Effector memory CD4-positive, alpha-beta T cell (primary cell): ENCODE measurements at places on chromosomes 13 and 19.
A peak's percentile ranks its signal among the peaks of the same experiment; 100 is the strongest.

DNA sequence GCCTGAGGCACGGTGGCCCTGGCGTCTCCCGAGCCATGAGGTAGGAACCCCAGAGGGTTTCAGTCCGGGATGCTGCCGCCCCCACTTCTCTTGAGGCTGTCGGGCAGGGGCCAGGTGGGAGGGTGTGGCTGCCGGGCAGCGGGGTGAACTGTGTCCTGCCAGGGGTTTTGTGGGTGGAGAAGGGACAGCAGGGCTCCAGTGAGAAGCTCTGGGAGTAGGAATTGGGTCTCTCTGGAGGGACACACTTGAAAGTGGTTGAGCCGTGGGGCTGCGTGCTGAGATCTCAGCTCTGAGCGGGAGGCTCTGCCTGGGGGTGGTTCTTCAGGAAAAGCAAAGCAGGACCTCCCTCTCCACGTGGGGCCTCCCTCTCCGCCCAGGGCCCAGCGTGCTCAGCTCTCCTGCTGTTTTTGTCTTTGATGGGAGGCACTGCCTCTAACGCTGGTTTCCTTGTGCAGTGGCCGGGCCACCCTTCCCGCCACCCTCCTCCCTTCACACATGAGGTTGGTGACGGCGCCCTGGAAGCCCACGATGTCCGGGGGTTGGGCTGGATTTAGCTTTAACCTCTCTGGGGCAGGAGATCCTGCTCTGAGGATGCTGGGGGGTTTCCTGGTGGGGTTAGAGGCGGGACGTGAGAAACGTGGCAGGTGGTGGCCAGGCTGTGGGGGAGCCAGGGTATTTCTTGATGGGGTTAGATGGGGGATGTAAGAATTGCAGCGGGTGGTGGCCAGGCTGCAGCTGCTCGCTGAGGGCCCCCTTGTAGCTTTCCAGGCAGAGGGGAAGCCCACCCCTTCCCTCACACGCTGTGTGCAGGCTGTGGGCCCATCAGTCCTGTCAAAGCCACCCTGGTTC is 15.3 kb upstream of the ZNF554 start:
- no peak for DNase-seq

GRCh38 chr13:24747248-24748060 is 16.5 kb upstream of the RNF17 start:
- DNase-seq, result no peak

GRCh38 chr19:38702278-38702677 is 42.0 kb downstream of the CAPN12 start:
- no peak for DNase-seq

GRCh38 chr13:37340901-37341670 is 235.6 kb upstream of the CSNK1A1L start:
- DNase-seq, result no peak

- no peak for DNase-seq
Observed at GRCh38 chr13:95924389-95924994, 128.7 kb downstream of the UGGT2 start.

- no peak for DNase-seq
Observed at GRCh38 chr13:21235174-21235573, 58.7 kb downstream of the MRPL57 start.

DNA sequence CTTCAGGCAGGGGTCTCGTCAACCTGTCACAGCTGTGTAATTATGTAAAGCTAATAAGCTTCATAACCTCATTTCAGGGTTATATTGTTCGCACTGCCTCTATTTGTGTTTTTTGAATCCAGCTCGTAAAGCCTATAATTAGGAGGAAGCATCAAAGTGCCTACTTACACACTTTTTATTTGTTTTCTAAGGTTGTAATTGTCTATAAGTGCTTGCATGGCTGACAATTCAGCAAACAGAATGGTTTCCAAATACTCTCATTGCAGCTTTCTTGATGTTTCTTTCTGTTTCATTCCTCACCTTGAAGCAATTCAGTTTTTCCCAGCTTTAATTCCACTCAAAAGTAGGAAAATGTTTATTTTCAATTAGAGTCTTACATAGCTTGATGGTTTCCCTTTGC is 336.3 kb downstream of the HS6ST3 start:
- no peak for DNase-seq

DNA sequence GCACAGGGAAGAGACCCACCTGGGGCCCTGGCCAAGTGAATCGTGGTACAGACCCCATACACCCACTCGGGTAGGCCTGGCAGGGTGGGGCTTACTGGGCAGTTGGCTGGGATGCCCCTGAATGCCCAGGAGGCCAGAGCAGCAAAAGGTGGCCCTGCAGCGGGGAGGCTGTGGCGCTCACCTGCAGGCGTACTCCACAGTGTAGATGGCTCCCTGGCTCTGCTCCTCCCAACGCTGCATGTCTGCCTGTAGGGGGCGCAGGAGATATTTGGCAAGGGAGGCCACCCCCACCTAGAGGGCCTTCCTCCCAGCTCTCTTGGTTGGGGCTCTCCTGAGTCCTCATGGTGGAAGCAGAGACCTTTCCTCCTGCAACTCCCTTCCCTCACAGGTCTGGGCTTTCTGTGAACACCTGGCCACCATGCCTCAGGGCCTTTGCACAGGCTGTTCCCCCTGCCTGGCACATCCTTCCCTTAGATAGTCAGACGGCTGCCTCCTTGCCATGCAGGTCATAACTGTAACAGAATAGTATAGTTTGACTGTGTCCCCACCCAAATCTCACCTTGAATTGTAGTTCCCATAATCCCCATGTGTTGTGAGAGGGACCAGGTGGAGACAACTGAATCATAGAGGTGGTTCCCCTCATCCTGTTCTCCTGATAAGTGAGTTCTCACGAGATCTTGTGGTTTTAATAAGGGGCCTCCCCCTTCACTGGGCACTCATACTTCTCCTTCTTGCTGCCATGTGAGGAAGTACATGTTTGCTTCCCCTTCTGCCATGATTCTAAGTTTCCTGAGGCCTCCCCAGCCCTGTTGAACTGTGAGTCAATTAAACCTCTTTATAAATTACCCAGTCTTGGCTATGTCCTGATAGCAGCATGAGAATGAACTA is 5.9 kb downstream of the BORCS8 start:
- DNase-seq, result peak; percentile 54

GRCh38 chr19:21680026-21680425 is 87.4 kb downstream of the ZNF100 start:
- DNase-seq, result no peak

- DNase-seq, result no peak
Observed at GRCh38 chr19:39098365-39099269, 14.4 kb downstream of the ACP7 start.

DNA sequence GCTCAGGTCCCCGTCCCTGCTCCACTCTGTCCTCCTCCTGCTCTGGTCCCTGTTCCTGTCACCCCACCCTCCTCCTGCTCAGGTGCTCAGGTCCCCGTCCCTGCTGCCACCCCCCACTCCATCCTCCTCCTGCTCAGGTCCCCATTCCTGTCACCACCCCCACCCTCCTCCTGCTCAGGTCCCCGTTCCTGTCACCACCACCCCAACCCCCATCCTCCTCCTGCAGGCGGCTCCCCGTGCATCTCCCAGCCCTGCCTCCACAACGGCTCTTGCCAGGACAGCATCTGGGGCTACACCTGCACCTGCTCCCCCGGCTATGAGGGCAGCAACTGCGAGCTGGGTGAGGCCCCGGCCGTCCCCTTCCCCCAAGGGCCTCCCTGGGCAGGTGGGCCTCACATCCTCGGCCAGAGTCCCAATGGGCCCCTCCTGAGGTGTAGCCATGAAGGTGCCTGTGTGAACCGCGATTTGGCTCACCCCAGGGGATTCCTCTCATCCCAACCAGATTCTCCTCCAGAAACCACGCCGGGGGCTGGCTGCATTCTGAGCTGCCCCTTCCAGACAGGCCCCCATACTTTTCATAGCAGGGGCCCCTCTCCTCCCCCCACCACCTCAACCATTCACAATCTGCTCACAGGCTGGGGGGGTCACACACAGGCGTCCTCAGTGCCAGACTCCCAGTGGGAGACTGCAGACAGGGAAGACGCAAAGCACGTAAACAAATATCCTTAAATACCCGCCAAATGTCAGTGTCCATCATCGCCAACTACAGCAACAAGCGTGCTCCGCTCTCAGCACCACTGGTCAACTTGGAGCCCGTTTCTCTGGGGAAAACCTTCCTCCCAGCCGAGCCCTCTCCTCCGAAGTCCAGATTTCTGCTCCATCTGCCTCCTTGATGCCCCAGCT is 4.6 kb downstream of the PROZ start:
- DNase-seq, result no peak

GRCh38 chr19:53823380-53824120 is 564 bp downstream of the NLRP12 start:
- no peak for DNase-seq

DNA sequence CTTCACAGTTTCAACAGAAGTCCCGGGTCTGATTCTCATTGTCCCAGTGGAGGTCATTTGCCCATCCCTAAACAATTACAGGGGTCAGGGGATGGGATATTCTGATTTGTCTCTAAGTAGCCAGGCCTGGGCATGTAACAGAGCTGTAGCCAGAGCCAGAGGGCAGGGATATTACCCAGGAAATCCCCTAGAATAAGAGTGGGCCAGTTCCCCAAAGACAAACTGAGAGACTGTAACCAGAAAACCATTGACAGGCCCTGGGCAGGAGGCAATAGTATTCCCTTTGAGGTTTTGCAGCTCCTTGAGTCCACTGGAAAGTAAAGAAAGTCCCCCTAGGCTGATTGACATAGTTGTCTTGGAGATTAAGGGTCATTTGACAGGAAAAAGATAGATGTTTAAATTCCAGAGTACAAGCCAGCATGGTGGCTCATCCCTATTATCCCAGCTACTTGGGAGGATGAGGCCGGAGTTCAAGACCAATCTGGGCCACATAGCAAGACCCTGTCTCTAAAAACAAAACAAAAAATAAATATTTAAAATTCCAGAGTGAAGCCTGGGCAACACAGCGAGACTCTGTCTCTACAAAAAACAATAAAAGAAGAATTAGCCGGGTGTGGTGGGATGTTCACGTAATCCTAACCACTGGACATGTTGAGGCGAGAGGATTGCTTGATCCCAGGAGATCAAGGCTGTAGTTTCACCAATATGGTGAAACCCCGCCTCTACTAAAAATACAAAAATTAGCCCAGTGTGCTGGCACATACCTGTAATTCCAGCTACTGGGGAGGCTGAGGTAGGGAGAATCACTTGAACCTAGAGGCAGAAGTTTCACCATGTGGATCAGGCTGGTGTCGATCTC is 1.9 kb upstream of the SDHAF1 start:
- no peak for DNase-seq

GRCh38 chr13:47903836-47904235 is 97.2 kb downstream of the SUCLA2 start:
- no peak for DNase-seq

DNA sequence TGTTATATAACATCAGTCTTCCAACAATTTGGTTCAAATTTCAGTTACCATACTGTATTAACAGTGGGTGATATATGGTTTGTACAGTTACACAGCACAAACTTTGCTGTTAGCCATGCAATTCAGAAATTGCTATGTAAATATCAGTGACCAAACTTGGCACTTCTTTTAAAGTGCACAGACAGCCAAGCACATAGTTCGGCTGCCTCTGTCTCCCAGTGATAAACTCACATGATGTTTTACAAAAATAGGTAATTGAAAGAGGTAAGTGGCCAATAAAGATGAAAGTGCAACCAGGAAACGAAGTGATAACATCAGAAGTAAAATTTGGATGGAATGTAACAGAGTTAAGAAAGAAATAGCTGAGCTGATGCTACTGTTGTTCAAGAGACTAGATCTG is 143.9 kb downstream of the PCDH9 start:
- no peak for DNase-seq

- no peak for DNase-seq
Observed at GRCh38 chr13:39249982-39250381, 211.7 kb downstream of the NHLRC3 start.

DNA sequence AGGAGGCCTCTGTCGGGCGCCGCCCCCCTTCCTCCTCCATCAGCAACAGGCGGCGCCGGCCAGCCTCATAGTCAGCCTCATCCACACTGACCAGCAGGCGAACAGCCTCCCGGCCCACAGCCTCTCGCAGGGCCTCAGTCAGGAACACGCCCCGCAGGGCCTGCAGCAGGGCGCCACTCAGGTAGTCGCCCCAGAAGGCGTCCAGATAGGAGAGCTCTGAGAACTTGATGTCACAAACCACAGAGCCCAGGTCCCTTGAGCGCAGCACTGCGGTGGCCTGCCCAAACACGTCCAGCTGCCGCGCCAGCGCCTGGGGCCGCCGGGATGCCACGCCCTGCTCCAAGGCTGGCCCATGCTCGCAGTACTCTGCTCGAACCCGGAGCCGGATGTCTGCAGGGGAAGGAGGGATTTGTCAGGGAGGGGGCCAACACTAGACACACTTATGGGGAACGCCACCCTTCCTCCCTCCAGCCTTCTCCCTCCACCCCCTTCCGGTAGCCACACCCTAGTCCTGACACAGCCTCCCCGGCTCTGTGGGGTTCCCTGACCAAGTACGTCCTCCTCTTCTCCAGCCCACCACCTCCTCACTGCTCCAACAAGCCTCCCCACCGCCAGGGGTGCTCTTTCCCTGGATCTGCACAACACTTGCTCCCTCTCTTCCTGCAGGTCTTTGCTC is 17.9 kb downstream of the DEDD2 start:
- DNase-seq, result peak; percentile 45

- DNase-seq, result no peak
Observed at GRCh38 chr13:54637366-54637765, 1608.8 kb downstream of the OLFM4 start.

- no peak for DNase-seq
Observed at GRCh38 chr13:50549221-50549942, 294.1 kb downstream of the DLEU7 start.

GRCh38 chr13:79427883-79428282 is 21.8 kb upstream of the RBM26 start:
- no peak for DNase-seq

DNA sequence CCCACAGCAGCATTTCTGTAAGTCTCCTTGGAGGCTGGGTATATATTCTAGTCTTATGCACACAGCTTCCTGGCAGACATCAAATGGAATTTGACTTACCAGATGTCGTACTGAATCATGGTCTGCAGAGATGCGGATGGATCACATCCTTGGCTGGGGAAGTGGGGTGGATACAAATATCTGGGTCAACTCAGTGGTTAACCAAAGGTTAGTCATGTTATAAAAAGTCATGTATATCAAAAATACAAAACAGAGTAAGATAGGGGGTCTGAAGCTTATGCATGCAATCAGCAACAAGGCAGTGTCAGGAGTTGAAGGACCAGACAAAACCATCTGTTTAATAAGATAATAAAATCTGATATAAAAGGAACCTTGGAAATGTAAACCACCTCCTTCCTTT is 61.9 kb downstream of the WASF3 start:
- DNase-seq, result no peak

DNA sequence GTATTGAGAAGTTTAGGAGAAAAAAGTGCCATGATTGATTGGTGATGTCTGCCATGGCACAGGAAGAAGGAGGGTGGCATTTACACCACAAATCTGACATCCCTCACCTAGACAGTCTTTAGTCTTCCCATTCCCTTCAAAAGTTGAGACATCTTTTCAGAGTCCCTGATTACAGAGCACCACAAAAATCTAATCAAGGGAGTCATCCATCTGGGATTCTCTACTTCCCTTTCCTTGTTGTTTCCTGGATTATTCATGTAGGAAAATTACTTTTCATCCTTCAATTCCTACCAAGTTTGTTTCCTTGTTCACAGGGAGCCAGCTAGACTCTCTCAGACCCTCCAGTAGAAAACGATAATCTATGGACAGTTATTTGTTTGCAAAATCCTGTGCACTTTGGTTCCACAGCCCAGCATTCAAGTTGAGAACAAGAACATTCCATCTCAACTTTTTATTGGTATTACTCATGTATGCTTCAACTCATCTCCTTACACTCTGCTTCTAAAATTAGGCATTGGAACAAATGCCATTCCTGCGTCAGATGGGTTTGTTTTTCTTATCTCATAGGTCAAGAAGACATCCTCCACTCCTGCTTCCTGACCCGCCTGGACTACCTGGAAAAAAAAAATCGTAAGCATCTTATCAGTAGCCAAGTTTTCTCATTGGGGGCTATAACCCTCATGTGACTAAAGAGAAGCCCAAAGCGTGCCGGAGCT is 259.9 kb downstream of the FOXO1 start:
- no peak for DNase-seq
